ENCODE measurements at places on chromosomes 5 and 9. TPM values are rescaled to one million over a fixed set of nuclear protein-coding genes. Genes with fewer than 3 reads are reported as not detected.

The PPIC gene
- total RNA-seq: 54.5 TPM

The HTR1A gene
- not detected for total RNA-seq

The RELL2 gene
- 2.4 TPM for total RNA-seq

The RANBP3L gene
- not detected for total RNA-seq

The SPATA31D4 gene
- not detected for total RNA-seq

The TSSK1B gene
- total RNA-seq: 0.09 TPM

The CYLC2 gene
- total RNA-seq: not detected

The RASEF gene
- total RNA-seq: 0.09 TPM

The CENPH gene
- total RNA-seq: 5.5 TPM
